ENCODE measurements at places on chromosomes 5 and 9.

DNA sequence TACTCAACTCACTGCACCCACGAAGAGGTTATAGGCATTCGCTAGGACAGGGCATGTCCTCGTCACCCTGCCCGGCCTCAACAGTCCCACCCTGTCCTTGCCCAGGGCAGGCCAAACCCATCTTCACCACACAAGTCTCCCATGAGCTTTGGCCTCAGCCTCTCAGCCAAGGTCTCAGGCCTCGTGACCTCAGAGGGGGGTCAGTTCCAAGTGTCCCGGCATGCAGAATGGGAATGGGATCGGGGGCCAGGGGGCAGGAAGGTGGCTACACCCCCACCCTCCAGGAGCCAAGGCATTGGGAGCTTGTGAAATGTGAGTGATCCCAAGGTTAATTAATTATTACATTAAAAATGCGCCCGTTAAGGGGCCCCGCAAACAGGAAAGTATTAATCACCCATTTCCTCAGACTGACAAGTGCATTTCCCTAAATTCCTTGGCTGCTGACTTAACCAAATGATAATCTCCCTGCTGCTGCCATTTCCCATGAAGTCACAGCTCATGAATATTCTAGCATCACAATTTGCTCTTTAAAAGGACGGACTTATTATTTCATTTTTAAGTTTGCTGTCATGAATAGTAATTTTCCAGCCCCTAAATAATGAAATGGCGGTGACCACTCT, 8.0 kb upstream of the UBAC1 start:
- DNase-seq: no peak

DNA sequence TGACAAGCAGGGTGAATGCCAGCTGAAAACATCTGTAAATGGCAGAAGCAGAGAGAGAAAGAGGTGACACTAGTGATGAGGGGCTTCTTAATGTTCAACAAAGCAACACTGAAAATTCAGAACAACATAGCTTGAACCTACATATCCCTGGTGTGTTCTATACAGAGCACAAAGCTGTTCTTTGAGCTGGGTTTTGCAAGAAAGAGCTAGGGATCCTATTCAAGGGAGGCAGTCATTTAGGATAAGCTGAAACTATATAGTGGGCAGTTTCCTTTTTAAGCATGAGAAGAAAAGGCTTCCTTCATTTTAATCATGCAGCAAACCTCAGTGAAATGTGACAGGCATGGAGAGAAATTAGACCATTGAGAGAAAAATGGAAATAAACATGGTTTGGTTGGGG, 45.6 kb upstream of the RAI14 start:
- no peak for DNase-seq

DNA sequence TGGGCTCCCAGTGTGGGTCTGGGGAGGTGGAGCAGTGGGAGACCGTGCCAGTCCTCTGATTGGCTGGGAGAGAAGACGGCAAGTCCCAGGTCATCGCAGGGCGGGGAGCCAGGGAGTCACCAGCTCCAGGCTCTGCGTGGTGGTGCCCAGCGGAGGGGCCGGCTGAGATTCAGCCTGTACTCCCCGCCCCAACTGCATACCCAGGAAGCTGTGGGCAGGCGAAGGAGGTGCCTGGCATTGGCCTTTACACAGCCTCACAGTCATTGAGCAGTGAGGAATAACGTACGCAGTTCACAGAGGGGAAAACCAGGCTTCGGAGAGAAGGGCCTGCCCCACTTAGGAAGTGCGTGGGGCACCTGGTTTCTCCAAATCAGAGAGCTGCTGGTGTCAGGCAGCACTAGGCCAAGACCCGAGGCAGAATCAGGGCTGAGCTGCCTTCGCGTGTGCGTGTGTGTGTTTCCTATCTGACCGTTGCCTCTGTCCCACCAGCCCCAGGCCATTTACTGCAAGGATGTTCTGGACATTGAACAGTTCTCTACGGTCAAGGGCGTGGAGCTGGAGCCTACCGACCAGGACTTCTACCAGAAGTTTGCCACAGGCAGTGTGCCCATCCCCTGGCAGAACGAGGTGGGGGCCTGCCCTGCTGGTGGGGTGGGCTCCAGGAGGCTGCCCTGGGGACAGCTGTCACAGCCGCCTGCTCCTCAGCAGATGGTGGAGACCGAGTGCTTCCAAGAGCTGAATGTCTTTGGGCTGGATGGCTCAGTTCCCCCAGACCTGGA, 6.2 kb upstream of the PRR7 start:
- DNase-seq: no peak

- peak; percentile 57 for DNase-seq
Measured at GRCh38 chr5:14591548-14591947, 10.0 kb downstream of the OTULINL start.

DNA sequence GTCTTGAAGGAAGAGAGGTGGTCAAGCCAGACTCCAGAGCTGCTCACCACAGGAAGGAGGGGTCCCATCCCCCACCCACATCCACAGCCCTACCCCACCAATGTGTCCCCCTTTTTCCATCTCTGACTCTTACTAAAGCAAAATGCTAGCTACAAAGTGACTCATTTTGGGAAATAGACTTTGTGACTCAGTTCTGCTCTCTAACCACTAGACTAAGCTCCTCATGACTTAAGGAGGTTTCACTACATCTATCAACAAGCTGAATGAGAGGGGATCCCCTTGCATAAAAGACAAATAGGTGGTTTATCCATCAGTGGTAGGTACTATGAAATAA, 35.1 kb upstream of the ADRB2 start:
- DNase-seq: peak; percentile 87

- DNase-seq: peak; percentile 33
Measured at GRCh38 chr9:133604214-133604613, 5.0 kb downstream of the FAM163B start.

DNA sequence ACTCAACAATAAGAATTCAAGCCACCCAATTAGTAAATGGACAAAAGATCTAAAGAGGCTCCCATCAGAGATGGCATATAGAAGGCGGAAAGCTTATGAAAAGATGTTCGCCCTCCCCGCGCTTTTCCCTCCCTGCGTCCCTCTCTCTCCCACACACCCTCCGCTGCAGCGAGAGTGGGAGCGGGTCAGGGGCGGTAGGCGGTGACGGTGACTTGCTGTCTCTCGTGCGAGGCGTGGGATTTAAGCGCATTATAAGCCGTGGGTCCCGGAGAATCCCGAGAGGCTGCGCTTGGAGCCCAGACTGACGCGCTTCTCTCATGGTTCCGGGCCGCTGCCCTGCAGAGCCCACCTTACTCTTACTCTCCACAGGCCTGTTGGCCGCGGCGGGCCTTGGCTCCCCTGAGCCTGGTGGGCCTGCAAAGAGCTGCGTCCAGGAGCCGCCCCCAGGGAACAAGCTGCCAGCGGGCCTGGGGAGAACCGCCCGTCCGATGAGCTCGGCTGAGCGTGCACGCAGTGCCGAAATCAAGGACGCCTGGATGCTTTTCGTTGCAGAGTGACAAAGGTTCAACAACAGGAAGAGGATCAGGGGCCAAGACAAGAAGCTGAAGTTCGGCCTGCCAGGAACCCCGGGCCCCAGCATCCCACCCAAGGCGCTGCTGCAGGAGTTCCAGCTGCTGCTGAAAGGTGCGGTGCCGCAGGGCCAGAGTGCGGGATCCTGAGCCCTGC, 42.6 kb upstream of the BICD2 start:
- DNase-seq: no peak

- DNase-seq: peak; percentile 41
Measured at GRCh38 chr9:83385317-83385716, 152.9 kb downstream of the FRMD3 start.

DNA sequence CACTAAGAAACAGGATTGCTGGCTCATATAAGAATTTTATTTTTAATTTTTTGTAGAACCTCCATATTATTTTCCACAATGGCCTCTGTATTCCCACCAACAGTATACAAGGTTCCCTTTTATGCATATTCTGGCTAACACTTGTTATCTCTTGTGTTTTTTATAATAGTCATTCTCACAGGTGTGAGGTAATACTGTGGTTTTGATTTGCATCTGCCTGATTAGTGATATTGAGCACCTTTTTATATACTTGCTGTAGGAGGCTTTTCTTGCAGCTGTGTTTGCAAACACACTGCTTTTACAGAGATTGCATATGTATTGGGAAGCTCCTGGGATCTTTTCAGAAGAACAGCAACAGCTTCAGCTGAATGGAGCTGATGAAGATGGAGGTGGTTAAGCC, 164.8 kb downstream of the DEPDC1B start:
- no peak for DNase-seq

- no peak for DNase-seq
Measured at GRCh38 chr5:137843676-137844299, 23.9 kb upstream of the MYOT start.

GRCh38 chr5:154896562-154897165, 38.2 kb downstream of the CNOT8 start:
- DNase-seq: no peak

GRCh38 chr9:131037335-131038255, 28.6 kb downstream of the LAMC3 start:
- DNase-seq: no peak

DNA sequence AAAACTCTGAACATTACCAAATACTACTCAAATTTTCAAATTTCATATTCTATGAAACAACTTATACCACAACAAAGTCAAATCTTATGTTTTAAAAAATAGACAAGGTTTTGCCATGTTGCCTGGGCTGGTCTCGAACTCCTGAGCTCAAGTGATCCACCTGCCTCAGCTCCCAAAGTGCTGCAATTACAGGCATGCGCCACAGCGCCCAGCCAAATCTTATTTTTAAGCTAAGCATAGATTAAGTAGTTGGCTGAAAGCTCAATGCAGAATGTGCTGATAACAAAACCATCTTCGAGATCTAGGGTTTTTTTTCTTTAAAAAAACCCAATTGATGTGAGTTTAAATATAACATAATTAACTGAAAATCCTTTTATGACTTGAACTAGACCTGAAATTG, 6.4 kb downstream of the LMBRD2 start:
- DNase-seq: no peak

DNA sequence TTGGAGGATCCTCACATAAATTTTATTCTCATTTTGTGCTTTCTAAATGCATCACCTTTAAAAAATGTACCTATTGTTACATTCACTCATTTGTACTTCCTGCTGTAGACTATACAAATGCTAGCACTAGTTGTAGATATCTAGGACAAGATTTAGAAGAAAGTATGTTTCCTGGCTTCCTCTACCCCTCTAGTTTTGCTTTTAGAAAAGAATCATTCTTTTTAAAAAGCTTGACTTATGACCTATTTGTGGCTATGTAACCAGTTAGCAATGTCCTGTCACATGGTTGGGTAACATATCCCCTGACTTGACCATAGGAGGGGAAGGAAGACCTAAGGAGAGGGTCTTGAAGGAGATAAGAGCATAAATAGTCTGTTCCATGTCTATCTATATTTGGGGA, 13.3 kb downstream of the CAMK4 start:
- DNase-seq: no peak

- DNase-seq: peak; percentile 20
Measured at GRCh38 chr5:33371660-33372059, 69.1 kb upstream of the TARS1 start.

DNA sequence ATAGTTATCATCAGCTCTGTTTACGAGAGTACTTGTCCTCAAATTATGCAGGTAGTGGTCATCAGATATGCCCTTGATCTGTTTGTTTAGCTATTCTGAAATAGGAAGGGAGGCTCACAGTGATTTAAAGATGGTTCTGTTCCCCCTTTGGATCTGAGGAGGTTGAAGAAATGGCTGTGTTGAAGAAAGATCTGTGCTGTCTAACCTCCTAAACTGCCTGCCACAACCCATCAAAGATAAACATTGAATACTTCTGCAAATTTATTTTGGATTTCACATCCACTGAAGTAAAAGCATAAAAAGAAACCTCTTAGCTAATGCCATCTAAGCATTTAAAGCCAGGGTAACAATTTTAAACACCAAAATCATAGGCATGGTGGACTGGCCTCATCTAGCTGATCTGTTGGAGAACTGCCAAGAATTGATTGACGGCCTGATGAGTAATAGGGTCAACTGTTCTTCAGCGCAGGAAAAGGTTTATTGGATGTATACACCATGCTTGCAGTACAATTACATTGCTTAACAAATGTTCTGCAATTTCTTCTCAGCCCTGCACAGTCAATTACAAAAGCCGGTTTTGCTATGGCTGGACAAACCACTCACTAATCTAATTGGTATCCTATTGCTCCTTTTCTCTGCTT, 97.6 kb downstream of the SEMA6A start:
- no peak for DNase-seq

DNA sequence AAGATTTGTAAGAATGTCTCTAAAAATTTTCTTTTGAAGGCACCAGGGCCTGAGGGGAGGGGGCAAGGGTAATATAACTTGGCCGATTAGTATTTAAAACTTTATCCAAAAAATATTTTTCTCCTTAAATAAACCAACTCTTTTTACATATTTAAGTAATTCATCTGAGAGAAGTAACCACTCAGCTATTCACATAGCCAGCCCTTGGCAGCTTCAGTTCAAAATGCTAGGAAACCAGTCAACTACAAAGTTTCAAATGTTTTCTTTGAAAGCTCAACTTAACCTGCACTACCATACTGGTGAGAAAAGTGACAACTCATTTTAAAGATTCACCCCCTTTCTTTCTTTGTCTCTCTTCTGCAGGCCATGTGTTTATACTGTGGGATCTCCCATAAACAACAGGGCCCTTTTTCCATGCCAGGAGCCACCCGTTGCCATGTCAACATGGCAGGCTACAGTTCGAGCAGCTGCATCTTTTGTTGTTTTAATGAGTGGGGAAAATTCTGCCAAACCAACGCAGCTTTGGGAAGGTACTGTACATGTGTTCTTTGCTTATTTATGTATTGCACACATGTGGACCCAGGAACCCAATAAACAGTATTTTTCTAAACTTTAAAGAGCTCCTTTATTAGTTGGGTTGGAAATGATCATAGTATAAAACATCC, 46.3 kb downstream of the AOPEP start:
- no peak for DNase-seq

DNA sequence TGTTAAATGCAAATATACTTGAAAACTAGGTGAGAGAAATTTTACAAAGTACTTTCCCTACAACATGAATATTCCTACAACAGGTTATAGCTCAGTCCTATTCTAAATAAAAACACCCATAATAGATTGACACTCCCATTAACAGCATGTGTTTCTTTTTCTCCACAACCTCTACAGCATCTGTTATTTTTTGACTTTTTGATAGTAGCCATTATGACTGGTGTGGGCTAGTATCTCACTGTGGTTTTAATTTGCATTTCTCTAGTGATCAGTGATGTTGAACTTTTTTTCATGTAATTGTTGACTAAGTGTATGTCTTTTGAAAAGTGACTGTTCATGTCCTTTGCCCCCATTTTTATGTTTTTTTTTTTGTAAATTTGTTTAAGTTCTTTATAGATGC, 1506.1 kb upstream of the CDH9 start:
- DNase-seq: no peak

- DNase-seq: no peak
Measured at GRCh38 chr5:111301264-111301663, 77.1 kb downstream of the CAMK4 start.

All from ELR (cell line).